ENCODE measurements at places on chromosomes 7 and 10.

DNA sequence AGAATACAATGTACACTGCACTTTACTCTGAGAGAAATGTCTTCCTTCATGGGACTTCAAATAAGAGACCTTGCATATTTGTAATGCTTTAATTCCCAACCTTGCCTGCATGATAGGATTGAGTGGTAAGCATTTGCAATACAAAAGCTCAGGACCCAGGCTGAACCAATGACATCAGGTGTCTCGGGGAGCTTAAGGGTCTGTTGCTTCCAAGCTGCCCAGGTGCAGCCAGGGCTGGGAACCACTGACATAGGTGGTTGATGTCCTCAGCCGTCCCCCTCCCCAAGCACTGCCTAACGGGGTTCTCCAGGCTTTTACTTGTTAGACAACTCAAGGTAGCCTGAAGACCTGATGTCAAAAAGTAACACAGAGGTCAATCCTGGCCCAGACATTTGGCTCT is 29.1 kb downstream of the FIGNL1 start:
- DNase-seq: no peak

DNA sequence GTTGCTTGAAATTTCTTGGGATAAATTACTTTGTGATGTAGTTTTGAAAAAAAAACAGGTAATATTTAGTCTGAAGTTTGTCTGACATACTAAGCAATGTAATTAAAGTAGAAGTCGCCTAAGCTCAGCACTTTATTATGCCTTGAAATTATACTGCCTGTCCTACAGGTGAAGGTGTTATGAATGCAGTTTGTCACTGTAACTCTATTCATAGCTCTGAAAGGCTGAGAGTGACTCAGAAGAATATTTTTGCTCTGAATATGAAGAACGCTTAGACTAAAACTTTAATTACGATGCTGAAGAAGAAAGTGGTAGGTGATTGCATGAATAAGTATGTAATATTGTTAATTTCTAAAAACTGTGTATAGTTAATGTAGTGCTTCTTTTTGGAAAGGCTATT is 9.2 kb downstream of the CFTR start:
- DNase-seq: no peak

DNA sequence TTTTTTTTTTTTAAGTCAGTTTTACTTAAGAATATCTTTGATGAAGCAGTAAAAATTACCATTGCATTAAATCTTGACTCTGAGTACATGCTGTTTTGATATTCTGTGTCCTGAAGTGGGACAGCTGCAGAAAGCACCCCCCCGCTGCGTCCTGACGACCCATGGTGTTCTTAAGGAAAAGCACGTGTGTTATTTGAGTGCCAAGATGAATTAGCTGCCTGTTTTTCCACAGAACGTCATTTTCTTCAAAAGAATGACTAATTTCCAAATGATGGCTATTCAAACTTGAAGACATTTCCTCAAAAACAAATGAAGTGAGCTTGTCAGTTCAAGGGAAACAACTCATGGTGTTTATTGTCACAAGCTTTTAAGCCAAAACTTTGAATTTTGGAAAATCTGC is 45.9 kb downstream of the CREM start:
- DNase-seq: no peak

GRCh38 chr7:28389504-28390395 is 22.6 kb upstream of the CREB5 start:
- no peak for DNase-seq

DNA sequence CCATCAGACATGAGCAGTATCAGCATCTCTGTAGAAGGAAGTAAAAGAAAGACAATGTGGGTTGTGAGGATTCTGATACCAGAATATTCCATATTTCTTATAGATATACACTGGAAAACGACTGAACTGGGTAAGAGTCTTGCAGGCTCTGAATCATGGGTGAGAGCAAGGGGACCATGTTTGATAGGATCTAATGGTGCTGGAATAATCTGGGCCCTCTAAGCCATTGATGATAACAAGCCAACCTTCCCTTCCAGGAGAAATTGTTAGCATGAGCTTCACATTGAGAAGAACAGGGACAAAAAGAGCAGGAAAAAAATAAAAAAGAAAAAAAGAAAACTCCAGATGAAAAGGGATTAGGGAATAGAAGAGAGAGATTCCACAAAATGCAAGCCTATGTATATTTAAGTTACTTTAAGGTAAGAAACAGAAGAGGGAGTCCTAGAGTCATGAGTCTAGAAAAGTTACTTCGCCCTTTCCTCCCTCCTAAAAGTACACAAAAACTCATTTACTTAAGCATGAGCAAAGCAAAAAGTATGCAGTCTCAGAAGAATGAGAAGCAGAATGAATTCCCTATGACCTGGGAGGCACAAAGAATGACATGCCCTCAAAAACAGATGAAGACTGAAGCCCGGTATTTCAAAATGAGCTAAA is 181.9 kb downstream of the TMEM26 start:
- DNase-seq: no peak

DNA sequence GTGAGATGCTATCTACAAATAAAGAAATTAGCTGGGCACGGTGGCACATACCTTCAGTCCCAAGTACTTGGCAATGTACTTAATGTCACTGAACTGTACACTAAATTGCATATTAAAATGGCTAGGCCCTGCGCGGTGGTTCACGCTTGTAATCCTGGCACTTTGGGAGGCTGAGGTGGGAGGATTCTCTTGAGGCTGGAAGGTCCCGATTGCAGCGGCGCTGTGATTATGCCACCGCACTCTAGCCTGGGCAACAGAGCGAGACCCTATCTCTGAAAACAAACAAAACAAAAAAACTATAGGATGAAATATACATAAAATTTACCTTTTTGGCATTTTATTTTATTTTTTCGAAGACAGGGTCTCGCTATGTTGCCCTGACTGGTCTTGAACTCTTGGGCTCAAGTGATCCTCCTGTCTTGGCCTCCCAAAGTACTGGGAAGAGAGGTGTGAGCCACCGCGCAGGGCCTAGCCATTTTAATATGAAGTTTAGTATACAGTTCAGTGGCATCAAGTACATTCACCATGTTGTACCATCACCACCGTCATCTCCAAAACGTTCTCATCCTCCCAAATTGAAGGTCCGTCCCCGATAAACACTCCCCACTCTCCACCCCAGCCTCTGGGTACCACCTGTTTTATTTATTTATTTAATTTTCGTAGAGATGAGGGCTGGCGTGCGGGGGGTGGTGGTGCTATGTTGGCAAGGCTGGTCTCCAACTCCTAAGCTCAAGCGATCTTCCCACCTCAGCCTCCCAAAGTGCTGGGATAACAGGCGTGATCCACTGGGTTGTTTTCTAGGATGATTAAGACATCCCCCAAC is 1.3 kb upstream of the EIF3B start:
- no peak for DNase-seq

- peak; percentile 72 for DNase-seq
Observed at GRCh38 chr10:14009371-14010100, 321.2 kb downstream of the FRMD4A start.

Data from stimulated activated CD8-positive, alpha-beta memory T cell treated with anti-CD3 and anti-CD28 coated beads, Interleukin-4, amount 100 ng/mL, for 48 hours (primary cell).